Gastroesophageal sphincter (tissue), 4 donors: ENCODE measurements at places on chromosomes 6 and 20. TPM values are rescaled to one million over a fixed set of nuclear protein-coding genes. Genes with fewer than 3 reads are reported as not detected.

GRCh38 chr6:45442716-45443115, 65.0 kb upstream of the SUPT3H start:
- H3K36me3 ChIP-seq = no peaks in the 10 kb centered on the region
- no peak for ATAC-seq
- no peak overlapping the region for H3K27ac ChIP-seq

DNA sequence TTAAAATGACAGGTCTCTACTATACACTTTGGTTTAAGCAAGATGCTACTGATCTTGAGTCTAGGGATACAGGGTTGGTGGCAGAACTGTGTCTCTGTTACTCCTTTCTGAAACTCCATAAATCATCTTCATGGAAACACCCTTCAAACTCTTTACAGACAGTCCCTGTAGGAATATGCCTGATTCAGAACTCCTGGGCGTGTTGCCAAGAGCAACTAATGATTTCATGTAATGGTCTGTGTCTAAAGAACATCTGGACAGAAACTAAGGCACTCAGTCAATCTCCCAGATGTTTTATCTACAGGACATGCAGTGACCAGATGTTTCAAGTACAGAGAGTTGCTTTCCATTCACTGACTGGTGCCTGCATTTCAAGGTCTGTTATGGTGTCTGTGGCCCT, 464.4 kb upstream of the CHD6 start:
- no peak overlapping the region for H3K4me3 ChIP-seq
- H3K4me1 ChIP-seq = no peaks in the 10 kb centered on the region
- no peaks in the 10 kb centered on the region for H3K36me3 ChIP-seq
- ATAC-seq = peak; percentile 34
- no peak overlapping the region for H3K27ac ChIP-seq
- peaks cover 18% of the 10 kb centered on the region for H3K27me3 ChIP-seq

DNA sequence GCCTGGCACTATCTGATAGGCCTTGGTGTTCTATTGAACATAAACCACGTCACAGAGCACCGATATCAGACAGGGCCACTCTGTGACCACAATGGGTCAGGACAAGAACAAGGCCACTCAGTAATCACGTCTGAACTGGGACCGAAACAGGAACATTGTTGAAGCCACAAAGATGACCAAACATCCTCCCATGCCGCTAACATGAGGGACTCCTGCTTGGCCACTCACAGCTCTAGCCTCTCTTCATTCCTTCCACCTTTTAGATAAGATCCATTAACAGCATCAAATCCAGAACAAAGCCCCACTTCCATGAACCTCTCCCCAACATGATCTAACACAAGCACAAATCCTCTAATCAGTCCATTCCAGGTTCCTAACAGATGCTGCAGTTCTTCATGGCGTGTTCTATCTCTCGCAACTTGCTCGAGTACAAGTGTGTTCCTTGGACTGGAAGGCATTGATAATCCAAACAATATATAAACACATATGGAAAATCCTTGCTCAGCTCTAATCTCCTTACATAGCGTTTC, 7.4 kb downstream of the SIRT5 start:
- H3K27me3 ChIP-seq = no peaks in the 10 kb centered on the region
- no peaks in the 10 kb centered on the region for H3K4me1 ChIP-seq
- ATAC-seq = no peak
- H3K4me3 ChIP-seq = no peak overlapping the region
- H3K27ac ChIP-seq = no peak overlapping the region

DNA sequence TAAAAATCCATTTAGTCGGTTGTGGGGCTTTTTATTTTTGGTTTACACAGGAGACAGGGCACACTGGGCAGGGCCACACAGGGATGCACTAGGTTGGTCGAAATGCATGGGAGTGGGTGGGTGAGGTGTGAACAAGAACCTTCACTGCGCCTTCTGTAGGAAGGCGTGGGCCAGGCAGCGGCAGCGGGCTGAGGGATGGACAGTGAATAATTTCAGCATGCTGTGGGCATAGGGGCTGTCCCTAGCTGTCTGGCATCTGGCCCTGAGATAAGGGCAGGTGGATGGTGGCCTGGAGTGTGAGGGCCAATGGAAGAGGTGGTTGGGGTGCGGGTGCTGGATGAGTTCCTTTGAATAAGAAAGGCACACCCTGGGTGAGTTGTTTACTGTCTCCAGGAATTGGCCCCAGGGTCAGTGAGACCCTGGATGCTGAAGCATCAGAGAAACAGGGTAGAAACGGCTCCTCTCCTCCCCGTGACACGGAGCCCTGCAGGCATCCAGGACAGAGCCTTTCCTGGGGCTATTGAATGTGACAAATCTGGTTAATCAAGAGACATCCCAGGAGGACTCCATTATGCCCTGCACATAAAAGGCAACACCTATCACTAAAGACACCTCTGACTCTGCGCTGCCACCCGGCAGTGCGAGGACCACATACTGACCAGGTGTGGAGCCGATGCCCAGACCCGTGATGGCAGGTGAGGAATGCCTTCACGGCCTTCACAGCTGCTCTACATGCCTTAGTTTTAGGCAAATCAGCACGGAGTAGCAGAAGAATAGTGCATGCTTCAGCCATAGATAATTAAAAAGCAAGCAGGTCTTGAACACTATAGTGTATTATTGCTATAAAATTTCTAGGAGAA, 123.0 kb upstream of the SNX9 start:
- no peaks in the 10 kb centered on the region for H3K27me3 ChIP-seq
- no peak for ATAC-seq
- H3K36me3 ChIP-seq = no peaks in the 10 kb centered on the region
- H3K4me3 ChIP-seq = no peak overlapping the region

PERP gene
- 155 TPM for total RNA-seq

- no peak overlapping the region for H3K27ac ChIP-seq
- H3K27me3 ChIP-seq = no peaks in the 10 kb centered on the region
- no peak overlapping the region for H3K4me3 ChIP-seq
- no peak for ATAC-seq
Measured at GRCh38 chr6:122832459-122832858, 43.4 kb downstream of the SMPDL3A start.

DNA sequence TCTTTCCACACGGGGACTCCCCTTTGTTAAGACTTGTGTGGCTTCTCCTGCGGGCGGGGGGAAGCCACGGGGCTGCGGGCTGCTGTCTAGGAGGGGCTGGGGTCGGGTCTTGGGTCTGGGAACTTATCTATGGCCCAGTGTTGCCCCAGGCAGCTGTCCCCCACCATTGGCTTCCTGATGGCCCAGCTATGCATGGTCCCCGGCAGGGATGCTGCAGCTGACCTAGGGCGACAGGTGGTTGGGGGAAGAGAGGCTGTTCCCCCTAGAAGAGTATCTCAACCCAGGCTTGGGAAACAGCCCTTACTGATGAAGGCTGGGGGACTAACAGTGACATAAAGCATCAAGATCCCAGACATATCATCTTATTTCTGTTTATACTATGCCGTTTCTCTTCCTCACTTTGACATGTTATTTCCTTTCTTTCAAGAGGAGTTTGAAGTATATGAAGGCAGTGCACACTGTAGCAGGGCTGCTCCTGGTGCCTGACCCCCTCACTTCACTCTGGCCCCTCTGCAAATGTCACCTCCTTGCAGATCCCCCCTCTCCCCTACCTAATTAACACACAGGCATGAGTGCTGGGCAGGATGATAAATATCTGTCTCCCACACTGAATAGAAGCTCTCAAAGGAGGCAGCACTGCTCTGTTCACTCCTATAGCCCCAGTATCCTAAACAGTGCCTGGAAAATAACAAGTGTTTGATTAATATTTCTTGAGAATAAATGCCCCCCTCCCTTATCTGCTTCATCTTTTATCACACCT, 87.0 kb downstream of the HIVEP2 start:
- no peaks in the 10 kb centered on the region for H3K27me3 ChIP-seq
- H3K36me3 ChIP-seq = no peaks in the 10 kb centered on the region
- no peaks in the 10 kb centered on the region for H3K4me1 ChIP-seq
- ATAC-seq = no peak

ARFGEF3 gene
- 1.3 TPM for total RNA-seq

OTOR gene
- not detected for total RNA-seq

DNA sequence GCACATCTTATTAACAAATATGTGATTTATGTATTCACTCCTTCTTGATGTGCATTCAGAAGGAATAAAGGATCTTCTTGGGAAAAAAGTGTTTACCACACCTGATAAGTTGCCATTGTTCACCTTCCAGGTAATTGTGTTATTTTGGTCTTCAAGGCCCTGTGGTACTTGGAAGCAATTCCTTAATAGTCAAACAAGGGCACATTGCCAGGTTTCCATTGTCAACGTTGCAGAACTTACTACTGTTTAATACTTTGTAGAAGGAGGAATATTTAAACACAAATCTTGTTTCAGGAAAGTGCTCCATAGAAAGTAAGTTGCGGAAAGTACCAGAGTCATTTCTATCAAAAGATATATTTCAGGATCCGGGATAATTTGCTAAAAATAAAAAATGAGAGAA, 129.5 kb upstream of the SGK1 start:
- no peaks in the 10 kb centered on the region for H3K36me3 ChIP-seq
- ATAC-seq = no peak
- no peak overlapping the region for H3K4me3 ChIP-seq
- H3K4me1 ChIP-seq = peaks cover 18% of the 10 kb centered on the region
- H3K27ac ChIP-seq = no peak overlapping the region

EPHA7 gene
- total RNA-seq = 210 TPM

- no peaks in the 10 kb centered on the region for H3K36me3 ChIP-seq
- H3K4me1 ChIP-seq = peaks cover 18% of the 10 kb centered on the region
- no peak overlapping the region for H3K27ac ChIP-seq
- ATAC-seq = no peak
Measured at GRCh38 chr6:123806561-123806960, 2.9 kb downstream of the NKAIN2 start.

LCA5 gene
- total RNA-seq = 8.9 TPM

GRCh38 chr6:133585978-133586377, 302.9 kb upstream of the TCF21 start:
- ATAC-seq = no peak
- no peaks in the 10 kb centered on the region for H3K27me3 ChIP-seq
- H3K4me1 ChIP-seq = no peaks in the 10 kb centered on the region
- H3K36me3 ChIP-seq = no peaks in the 10 kb centered on the region
- H3K4me3 ChIP-seq = no peak overlapping the region

DNA sequence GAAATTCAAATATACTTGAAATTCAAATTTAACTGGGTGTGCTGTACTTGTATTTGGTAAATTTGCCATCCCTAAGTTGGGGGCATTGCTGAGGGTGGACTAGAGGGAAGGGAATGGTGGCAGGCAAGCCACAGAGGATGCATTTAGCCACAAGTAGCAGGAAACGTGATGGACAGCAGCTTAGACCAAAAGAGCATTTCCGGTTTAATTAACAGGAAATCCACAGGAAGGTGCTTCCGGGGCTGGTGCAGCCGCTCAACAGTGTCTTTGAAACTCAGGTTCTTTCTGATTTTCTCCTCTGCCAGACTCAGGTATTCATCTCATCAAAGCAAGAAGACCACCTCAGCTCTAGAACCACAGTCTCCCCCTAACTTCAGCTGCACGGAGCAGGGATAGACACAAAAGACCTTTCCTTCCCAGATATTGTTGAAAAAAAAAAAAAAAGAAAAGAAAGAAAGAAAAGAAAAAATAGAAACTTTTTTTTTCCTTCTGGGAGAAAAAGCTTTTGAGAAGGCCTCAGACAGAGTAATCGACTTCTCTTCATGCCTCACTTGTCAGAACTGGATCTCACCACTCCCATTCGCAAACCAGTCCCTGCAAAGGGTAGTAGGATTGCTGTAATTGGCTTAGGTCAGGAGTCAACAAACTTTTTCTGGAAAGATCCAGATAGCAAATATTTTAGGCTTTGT, 8.0 kb upstream of the BCAS1 start:
- ATAC-seq = no peak
- H3K27ac ChIP-seq = no peak overlapping the region
- H3K4me3 ChIP-seq = no peak overlapping the region
- no peaks in the 10 kb centered on the region for H3K36me3 ChIP-seq
- H3K27me3 ChIP-seq = peaks cover 15% of the 10 kb centered on the region
- H3K4me1 ChIP-seq = no peaks in the 10 kb centered on the region

BHLHE23 gene
- total RNA-seq = not detected

DNA sequence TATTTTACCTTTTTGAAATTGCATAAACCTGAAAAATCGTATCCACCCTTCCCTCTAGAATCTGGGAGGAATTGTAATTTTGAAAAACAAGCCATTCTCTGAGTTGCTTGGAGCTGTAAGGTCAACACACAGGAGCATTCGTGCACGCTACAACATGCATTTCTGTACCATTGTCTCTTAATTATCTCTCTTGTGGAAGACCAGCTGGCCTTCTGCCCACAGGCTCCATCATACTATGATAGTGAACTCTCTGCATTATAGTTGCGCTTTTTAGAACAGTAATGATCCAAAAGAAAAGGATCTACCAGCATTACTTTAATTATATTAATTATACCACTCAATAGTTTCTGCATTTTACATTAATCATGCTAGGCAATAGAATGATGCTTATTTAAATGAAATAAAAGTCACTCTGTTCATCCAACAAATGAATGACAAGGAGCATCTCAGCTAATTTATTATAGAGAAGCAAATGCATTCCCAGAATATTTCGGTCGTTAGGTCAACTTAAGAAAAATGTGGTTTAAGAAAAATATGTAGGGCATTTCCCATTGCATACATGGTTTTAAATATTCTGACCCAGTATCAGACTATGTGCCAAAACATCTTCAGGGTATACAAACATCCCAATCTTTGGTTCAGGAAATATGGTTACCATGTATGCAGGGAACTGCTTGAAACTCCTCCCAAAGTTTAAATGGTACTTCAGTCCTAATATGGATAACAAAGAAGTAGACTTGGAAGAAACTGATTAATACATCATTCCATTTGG, 263.5 kb downstream of the TFAP2A start:
- no peak overlapping the region for H3K4me3 ChIP-seq
- H3K36me3 ChIP-seq = no peaks in the 10 kb centered on the region
- peaks cover 4% of the 10 kb centered on the region for H3K27me3 ChIP-seq
- ATAC-seq = no peak
- H3K27ac ChIP-seq = no peak overlapping the region

- H3K36me3 ChIP-seq = no peaks in the 10 kb centered on the region
- no peaks in the 10 kb centered on the region for H3K4me1 ChIP-seq
- H3K27me3 ChIP-seq = no peaks in the 10 kb centered on the region
- no peak overlapping the region for H3K4me3 ChIP-seq
Measured at GRCh38 chr6:166715065-166715464, 88.0 kb upstream of the RPS6KA2 start.

DNA sequence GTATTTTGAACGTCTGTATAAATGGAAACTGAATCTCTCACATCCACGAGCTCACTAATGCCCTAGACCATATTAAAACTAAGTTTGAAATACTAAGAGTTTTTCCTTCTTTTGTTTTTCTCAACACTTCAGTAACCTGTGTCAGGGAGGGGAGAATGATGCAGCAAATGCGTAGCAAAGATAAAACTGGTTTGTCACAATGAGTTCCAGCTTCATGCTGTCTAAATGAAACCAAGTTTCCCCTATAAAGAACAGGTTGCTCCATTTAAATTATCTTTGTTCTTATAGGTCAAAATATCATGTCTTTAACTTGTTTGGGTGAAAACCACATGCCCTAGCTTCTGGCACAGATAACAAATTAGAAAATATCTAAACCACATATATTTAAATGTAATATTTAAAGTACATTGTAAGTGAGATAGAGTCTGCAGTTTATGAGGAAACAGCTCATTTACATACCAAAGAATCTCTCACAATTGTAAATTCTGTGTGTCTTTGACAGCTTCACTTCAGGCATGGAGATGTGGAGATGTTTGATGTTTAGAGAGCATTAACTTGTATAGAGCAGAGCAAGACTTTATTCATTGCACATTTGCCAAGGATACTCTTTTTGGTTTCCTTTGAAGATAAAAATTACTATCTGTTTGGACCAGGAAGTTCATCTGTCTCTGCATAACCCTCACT, 7.3 kb downstream of the TRDN start:
- no peaks in the 10 kb centered on the region for H3K36me3 ChIP-seq
- no peak for ATAC-seq
- H3K27ac ChIP-seq = no peak overlapping the region
- no peak overlapping the region for H3K4me3 ChIP-seq
- H3K27me3 ChIP-seq = no peaks in the 10 kb centered on the region
- H3K4me1 ChIP-seq = no peaks in the 10 kb centered on the region
